Motor neuron (in vitro differentiated cells): ENCODE measurements at places on chromosomes 12 and 14.

DNA sequence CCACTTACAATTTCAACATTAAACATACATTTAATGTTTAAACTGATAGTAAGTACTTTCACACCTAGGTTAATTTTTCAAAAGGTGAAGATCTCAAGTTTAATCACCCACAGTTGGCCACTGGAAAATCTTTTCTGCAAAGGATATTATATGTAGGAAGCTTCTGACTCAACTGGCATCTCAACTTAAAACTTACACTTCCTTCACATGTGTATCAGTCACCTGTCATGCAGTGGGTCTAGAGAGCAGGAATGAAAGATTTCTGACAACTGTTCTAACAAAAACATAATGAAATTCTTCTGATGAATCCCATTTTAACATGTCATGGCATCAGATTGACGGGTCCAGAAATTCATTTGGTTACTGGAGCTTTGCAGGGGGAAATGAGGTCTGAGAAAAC is 192.8 kb downstream of the KLHL28 start:
- ATAC-seq, result no peak

- ATAC-seq, result no peak
Observed at GRCh38 chr14:46818147-46818546, 166.6 kb upstream of the RPL10L start.

GRCh38 chr12:117679776-117680175 is 289.0 kb downstream of the KSR2 start:
- no peak for ATAC-seq

DNA sequence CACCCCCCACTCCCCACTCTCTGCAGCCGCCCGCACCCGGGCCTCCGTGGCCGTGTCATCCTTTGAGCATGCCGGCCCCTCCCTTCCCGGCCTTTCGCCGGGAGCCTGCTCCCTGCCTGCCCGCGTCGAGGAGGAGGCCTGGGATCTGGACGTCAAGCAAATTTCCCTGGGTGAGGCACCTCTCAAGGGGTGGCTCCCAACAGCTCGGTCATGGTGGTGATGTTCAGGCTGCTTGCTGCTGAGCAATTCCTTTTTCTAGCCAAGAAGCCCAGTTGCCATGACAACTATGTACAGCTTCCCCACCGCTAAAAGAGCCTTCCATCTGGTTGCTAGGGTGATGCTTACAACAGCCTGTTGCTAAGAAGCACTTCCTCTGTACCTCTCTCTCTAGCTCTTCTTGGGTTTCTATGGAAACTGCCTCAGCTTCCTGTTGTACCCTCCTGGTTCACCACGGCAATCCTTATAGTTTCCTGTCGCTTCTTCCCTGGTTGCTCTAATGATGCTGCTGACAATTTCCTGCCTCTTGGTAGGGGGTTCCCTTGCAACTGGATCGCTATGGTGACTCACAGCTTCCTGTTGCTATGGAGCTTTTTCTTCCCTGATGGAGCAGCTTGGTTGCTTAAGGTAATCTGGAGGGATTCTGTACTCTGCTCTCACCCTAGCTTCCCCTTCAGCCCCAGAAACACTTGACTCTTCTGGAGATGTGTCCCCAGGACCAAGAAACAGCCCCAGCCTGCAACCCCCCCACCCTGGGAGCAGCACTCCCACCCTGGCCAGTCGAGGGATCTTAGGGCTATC is 11.0 kb downstream of the ZNF219 start:
- peak; percentile 93 for ATAC-seq

GRCh38 chr12:30613119-30613830 is 82.4 kb downstream of the IPO8 start:
- no peak for ATAC-seq

GRCh38 chr14:55220230-55220629 is 28.8 kb upstream of the DLGAP5 start:
- no peak for ATAC-seq

DNA sequence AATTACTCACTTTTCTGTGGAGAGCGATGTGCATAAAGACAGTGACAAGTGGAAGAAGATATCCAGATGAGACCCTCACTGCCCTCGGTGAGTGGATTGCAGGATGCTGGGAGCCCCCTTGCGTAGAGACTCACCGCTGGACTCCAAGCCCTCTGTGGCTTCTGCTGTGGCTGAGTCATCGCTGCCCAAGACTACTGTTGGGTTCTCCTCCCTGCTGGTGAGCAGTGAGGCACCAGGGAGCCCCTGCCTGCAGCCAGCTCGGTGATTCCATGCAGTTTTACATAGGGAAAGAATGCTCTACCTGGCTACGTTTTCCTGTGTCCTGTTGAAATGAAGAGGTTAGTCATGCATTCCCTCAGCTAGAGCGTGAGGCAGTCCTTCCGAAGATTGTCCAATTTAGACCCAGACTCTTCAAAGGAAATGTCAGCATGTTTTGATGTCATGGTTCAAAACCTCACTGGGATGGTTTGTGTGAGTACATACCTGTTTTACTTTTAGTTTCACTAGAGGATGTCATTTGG is 28.2 kb downstream of the TRAF3 start:
- ATAC-seq, result no peak

GRCh38 chr12:61367281-61367785 is 892.9 kb upstream of the USP15 start:
- ATAC-seq, result no peak
